ENCODE measurements at places on chromosomes 16 and 17. TPM values are rescaled to one million over a fixed set of nuclear protein-coding genes. Genes with fewer than 3 reads are reported as not detected.

The IL17C gene
- polyA plus RNA-seq = 0.07 TPM

The CA5A gene
- not detected for polyA plus RNA-seq

The TBX4 gene
- polyA plus RNA-seq = not detected

The LASP1 gene
- polyA plus RNA-seq = 26.5 TPM

The ABCC3 gene
- polyA plus RNA-seq = 32.0 TPM

The CDT1 gene
- polyA plus RNA-seq = 9.9 TPM

The KRTAP4-3 gene
- not detected for polyA plus RNA-seq
